ENCODE measurements at places on chromosomes 6 and 20.

DNA sequence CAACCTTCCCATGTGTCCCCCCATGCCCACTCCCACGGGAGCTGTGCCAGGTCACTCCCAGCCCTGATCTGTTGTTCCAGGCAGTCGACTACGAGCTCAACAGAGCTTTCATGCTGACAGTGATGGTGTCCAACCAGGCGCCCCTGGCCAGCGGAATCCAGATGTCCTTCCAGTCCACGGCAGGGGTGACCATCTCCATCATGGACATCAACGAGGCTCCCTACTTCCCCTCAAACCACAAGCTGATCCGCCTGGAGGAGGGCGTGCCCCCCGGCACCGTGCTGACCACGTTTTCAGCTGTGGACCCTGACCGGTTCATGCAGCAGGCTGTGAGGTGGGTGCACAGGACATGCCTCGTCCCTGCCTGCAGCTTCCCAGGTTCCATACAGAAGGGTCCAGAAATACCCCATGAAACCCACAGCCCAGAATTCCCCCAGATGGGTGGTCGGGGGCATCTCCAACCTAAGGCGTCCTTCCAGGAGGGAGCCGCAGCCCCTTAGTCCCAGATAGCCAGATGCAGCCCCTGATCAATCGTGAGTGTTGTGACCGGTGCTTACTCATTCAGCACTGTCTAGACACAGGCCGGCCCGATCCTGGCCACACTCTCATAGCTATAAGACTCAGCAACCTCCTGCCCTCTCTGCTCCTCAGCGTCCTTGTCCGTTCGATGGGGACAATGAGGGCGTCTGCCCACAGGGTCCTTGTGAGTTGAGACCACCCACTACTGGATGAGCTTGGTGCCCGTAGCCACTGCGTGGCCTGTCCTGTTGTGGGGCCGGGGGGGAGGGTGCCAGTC is 142.1 kb downstream of the TAF4 start:
- DNase-seq: no peak

- no peak for DNase-seq
Observed at GRCh38 chr6:118736440-118736839, 85.0 kb upstream of the CEP85L start.

- DNase-seq: no peak
Observed at GRCh38 chr6:140817176-140817575, 1315.5 kb upstream of the GJE1 start.

DNA sequence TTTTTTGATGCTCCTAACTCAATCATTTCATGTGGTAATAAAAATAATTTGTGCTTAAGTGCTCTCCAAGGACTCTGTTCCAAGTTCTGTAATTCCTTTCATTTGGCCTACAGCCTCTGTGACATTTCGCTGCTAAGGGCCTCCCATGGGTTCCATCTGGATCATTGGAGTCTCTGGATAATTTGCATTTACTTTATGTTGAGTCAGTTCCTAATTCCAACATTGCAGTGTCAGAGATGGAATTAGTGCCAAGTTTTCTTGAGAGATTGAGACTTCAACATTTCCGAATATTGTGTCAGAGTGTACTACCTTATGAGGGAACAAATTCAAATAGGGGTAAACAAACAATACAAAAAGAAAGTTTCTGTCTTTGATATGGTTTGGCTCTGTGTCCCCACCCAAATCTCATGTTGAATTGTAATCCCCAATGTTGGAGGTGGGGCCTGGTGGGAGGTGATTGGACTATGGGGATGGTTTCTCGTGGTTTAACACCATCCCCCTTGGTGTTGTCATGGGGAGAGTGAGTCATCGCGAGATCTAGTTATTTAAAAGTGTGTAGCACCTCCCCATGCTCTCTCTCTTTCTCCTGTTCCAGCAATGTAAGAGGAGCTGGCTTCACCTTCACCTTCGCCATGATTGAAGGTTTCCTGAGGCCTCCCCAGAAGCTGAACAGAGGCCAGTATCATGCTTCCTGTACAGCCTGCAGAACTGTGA is 244.1 kb upstream of the TBX18 start:
- no peak for DNase-seq

DNA sequence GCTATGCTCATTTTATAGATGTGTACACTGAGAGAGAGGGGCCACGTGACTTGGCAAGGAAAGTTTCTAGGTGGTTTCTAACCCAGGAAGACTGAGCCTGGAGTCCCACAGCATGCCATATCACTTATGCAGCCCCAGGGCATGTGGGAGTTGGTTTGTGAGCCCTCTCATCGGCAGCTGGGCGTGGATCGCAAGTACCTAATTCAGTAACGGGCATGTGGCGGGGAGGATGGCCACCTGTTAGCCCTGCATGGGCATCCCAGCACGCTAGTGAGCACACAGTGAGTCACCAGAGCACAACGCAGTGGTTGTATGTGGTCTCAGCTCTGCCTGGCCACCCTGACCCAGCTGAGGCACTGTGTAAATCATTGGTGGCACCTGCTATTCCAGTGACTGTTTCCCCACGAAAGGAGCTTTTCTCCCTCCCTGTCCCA is 88.3 kb downstream of the NINL start:
- DNase-seq: no peak

- no peak for DNase-seq
Observed at GRCh38 chr20:44963325-44964215, 2.7 kb upstream of the STK4 start.

- DNase-seq: no peak
Observed at GRCh38 chr6:112691289-112691688, 344.2 kb downstream of the RFPL4B start.

- DNase-seq: peak; percentile 64
Observed at GRCh38 chr20:23419995-23420901, 1.0 kb downstream of the NAPB start.

DNA sequence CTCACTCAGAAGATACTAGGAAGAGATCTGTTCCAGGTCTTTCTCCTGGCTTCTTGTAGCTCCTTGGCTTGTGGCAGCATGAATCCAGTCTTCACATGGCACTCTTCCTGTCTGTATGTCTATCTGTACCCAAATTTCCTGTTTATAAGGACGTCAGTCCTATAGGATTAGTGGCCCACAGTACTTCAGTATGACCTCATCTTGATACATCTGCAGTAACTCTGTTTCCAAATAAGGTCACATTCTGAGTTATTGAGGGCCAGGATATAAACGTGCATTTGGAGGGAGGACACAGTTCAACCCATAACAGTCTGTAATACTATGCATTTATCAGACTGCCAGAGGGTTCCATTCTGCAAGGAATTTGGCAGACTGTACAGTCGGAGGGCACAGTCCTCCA is 57.6 kb upstream of the DYNLRB1 start:
- DNase-seq: no peak

DNA sequence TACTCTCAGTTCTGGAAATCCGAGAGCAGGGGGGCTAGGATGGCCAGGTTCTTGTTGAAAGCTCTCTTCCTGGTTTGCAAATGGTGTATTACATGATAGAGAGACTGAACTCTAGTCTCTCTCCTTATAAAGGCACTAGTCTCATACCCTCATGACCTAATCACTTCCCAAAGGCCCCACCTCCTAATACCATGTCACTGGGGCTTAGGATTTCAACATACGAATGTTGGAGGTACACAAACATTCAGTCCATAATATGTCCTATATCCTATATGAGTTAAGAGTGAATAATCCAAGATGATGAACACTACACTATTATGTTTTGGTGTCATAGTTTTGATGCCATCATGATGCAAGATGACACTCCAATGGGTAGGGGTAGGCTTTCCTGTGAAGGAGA is 20.0 kb upstream of the TXLNB start:
- no peak for DNase-seq

DNA sequence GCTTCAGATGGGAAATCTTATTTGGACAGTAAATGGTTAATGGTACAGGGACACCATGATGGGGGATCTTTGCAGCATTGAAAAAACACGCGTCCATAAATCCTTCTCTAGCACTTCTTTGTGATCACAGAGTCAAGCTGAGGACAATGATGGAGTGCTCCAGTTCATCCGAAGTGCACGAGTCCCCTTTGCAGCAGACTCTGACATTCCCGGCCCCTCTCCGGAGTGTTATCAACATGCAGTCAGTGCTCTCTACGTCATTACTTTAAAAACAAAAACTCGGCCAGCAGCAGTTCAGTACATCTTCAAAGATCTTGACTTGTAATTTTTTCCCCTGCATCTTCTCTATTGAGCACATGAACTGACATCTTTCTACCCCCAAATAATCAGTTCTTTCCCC is 185.5 kb upstream of the AKAP12 start:
- no peak for DNase-seq

DNA sequence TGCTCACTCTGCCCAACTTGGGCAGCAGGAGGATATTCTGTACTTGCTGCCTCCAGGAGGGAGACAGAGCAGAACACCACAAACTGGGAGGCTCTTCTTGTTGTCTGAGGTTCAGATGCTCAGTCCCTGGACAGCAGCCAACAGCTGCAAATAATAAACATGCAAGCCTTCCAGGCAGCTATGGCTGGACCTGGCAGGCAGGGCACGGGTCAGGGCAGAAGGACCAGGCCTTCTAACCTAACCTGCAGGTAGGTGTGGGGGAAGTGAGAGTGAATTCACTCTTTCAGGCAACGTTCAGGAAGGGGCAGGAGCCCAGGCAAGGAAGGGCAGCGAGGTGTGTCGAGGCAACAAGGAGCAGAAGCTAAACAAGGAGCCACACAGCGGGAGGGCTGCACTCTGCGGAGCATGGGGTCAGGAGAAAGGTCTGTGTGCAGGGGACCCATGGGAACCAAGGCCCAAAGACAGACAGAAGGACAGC is 31.5 kb downstream of the NINL start:
- no peak for DNase-seq

DNA sequence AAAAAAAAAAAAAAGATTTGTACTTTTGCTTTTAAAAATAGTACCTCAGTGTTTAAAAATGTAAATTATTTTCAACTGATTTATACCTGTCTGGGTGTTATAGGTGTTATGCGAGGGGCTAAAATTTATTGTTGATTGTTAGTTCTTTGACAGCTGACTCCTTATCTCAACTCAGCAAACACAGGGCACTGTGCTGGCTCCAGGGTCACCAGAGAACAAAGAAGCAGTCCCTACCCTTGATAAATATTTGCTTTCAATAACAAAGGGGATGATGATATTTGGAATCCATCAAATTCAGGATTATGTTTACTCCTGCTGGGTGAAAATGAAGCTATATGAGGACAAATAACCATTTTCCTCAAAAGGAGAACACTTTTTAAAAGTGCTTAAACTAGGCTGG is 34.2 kb upstream of the KAT14 start:
- no peak for DNase-seq

DNA sequence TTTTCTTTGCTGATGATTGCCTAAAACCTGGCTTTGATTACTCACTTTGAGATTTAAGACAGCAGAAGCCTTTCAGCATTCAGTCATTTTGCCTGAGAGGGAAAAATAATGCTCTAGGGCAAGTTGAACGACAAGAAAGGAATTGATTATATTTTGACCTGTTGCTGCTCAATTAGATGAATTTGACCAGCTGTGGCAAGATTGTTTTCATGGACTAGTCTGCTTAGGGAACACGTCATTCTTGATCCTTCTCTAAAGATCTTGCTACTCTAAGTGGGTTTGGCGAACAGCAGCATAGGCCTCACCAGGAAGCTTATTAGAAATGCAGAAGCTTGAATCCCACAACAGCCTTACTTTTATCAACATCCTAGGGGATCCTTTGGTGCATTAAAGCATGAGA is 59.7 kb upstream of the PHACTR1 start:
- DNase-seq: no peak

DNA sequence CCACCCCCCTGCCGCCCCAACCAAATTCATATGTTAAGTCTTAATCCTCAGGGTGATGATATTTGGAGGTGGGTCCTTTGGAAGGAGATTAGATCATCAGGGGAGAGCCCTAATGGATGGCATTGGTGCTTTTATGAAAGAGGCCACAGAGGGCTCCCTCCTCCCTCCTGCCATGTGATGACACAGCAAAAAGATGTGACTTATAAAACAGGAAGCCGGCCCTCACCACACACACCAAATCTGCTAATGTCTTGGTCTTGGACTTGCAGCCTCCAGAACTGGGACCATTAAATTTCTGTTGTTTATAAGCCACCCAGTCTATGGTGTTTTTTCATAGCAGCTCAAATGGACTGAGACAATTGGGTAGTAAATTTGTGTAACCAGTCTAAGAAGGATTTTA is 176.3 kb downstream of the ADGRG6 start:
- DNase-seq: no peak

- DNase-seq: no peak
Observed at GRCh38 chr20:32343439-32343838, 14.7 kb upstream of the ASXL1 start.

DNA sequence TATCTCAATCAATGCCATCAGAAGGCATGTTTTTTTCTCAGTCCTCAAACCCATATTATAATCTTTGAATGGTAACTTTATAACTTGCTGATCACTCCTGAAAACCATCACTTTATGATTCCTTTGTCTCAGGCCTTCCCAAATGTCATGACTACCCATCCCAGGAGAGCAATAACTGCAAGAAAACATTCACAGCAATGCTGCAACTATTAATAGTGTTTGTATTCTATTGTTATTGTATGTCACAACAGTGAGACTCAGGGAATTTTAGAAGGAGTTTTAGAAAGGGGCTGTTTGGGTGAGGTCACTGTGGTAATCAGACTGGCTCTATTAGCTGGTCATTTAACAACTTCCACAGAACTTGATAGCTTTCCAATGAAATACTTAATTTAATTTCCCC is 301.4 kb upstream of the TBX18 start:
- no peak for DNase-seq

- DNase-seq: no peak
Observed at GRCh38 chr6:63268574-63268973, 51.2 kb downstream of the LGSN start.

- DNase-seq: no peak
Observed at GRCh38 chr6:30683980-30684338, 2.5 kb downstream of the PPP1R18 start.

GRCh38 chr20:17971300-17972013 is 2.6 kb downstream of the MGME1 start:
- no peak for DNase-seq

DNA sequence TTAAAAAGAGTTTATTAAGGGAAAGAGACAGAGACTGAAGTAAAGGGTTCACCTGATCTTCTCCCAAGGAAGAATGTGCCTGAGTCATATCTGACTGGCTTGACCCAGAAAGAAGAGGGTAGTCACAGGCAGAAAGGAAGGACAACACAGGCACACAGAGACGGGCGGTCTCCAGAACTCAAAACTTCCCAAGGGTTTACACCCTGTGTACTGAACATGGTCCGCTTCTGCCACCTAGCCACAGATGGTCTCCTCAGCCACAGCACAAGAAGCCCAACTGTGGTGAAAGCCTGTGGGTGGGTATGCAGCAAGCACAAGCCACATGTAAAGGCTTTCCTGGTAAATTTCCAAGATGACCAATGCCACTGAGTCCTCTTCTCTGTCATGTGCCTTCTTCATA is 17.2 kb downstream of the UNC5CL start:
- no peak for DNase-seq

DNA sequence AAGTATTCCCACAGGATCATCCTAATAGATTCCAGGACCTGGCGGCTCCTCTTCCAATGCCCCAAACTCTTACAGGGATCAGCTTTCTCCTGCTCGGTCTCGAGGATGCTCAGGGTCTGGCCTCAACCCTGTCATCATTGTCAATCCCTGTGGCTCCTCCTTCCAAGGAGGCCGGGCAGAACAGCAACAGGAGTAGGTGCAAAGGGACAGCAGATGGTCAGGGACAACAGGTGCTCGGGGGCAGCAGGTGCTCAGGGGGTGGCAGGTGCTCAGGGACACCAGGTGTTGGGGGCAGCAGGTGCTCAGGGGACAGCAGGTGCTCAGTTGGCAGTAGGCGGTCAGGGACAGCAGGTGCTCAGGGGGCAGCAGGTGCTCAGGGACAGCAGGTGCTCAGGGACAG is 84.8 kb downstream of the TTLL2 start:
- no peak for DNase-seq

Data from activated naive CD4-positive, alpha-beta T cell treated with anti-CD3 and anti-CD28 coated beads, Interleukin-2, amount 50 U/mL, for 16 hours (primary cell).